Midbrain (tissue), 1 donor: ENCODE measurements at places on chromosomes 6 and 20.

DNA sequence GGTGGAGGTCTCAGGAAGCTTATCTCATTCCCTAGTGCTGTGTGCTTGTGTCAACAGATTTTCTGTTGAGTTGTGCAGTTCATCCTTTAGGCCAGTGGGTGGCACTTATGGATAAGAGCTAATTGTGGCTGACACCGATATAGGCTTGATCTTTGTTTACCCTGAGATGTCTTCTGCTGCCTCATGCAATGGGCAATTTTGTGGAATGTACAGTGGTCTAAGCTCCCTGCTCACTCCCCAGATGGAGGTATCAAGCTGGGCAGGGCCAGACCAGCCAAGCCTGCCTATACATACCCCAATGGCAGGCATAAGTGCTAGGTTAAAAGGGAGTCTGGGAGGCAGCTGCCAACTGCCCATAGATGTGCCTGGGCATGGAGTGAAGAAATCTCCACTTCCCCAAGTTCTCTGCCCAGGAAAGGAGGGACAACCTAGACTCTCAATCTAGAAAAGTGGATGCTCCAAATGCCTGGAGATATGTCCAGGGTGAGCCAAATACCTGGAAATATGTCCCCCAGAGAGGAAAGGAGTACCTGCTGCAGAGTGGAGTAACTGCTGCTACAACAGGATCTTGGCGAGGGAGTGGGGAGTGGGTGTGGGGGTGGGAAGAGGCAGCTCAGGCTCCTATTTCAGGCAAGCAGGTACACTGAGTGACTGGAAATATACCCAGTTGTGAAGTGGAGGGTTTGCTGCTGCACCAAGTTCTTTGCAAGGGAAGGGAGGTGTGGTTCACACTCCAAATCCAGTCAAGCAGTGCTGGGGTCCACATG, 53.2 kb upstream of the ARG1 start:
- DNase-seq = peak; percentile 17

DNA sequence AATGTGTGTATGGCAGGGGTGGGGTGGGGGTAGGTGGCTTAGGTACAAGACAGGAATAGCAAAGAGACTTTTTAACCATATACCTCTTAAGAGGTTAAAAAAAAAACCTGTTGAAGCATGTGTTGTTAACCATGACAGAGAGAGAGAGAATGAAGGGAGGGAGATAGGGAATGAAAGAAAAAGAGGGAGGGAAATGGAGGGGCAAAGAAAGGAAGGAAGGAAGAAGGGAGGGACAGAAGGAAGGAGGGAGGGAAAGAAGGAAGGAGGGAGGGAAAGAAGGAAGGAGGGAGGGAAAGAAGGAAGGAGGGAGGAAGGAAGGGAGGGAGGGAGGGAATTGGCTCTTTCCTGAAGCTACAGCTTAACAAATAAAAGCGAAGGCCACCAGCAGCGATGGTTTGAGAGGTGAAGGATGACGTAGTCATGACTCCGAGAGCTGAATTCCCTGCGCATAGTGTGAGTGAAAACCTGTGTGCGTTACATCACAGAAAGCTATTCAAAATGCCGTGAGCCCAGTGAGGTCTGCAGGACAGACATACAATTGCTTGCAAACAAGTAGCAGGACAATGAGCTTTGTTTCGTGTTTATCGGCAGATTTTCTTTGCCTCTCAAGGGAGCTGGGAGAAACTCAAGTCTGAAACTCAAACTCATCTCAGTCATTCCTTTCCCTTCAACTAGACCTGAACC, 88.6 kb upstream of the NEDD9 start:
- no peak for DNase-seq

DNA sequence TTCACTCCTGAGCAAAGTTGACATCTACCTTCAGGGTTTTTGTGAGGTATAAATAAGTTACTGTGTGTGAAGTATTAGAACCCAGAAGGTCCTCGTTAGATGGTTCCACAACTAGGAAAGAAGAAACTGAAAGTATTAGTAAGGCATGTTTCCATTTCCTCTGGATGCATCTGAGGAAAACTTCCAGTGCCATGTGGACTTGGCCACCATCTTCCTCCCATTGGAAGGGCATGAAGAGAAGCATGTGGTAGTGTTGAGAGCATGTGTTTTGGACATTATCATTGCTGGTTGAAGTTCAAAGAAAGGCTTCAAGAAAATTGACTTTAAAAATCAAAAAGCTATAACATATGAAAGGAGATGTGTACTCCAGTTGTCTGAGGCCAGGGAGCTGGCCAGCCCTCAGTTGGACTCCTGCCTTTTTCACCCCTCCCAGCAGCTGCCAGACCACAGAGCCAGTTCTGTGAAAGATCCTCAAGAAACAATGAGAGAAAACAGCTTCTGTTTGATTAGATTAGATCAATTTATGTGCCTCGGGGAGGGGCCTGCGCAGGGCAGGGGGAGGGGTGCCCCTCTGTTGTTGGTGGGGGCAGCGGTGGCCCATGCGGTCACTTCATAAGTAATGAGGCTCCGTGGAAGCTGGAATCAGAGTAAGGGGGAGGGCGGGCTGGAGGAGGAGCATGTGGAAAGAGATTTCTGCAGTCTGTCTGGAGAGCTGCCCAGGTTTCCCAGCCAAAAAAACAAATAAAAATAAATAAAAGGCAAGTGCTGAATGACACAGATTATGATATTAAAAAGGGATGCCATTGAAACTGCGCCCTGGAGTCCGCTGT, 154.0 kb downstream of the JARID2 start:
- DNase-seq = peak; percentile 87

DNA sequence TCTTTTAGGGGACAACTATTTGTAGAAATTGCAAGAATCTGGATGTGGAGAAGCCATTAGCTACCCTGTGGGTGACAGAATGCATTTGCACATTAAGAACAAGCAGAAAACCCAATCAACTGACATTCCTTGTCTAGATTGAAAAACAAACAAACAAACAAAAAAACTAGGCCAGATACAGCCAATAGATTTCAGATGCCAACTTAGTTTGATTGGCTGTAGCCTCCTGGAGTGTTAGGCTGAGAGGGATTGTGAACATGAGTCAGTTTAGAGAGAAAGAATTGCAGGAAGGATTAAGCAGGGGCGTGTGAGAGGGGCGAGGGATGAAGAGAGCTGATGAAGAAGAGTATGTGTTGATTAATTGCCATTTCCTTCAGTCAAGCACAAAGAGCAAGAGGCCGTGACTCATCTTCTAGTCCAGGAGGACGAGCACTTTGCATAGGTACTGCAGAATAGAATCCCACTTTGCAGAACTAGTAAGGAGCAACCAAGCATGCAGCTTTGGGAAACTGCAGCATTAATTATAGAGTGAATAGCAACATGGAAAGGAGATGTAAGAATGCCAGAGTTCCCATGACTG, 188.0 kb upstream of the RAB32 start:
- no peak for DNase-seq

GRCh38 chr20:23048283-23049200, 930 bp downstream of the THBD start:
- no peak for DNase-seq

DNA sequence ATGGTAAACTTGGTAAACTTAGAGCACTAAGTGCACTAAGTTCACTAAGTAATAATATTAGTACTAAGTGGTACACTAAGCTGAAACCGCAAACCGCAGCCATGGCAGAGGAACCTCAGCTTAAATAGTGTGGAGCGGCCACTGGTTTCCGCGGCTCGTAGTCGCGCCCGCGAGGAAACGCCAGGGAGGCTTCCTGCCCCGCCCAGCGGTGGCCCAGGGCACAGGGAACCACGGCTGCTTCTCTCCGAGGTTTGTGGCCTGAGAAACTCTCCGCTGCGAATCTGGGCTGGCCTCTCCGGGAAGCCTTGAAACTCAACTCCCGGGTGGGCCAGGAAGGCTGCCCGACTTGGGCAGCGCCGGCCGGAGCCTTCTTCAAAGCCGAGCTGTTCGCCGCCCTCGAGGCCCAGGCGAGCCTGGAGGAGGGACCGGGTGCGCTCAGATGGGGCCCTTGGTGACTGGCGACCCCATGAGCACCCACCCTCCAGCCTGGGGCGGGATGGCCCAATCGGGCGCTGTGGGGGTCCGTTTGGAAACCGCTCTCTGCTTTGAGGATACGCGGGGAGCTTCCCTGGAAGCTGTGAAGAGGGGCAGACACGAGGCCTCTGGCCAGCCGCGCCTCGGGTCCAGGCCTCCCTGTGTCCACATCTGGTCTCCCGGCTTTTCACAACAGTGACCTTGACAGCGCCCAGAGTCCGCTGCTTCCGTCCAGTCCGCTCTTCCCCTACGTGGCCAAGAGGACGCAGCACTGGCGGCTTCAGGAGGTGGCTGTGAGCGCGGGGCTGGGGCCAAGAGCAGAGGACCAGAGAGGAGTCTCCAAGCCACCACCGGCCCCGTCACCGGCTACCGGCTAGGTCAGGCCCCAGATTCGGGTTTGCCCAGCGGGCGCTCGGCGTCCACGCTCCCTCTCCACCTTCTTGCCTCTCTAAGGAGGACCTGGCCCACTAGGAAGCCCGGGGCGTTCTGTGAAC, 25.4 kb upstream of the HLA-E start:
- DNase-seq = no peak

DNA sequence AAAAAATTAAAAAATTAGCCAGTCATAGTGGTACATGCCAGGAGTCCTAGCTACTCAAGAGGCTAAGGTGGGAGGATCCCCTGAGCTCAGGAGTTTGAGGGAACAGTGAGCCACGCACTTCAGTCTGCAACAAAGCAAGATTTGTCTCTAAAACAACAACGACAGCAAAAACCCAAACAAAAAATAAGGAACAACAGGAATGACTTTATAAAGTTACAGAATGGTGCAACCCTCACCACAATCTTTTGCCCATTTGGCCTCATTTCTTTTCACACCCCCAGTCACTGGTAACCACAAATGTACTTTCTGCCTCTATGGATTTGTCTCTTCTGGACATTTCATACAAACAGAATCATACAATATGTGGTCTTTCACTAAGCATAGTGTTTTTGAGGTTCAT, 16.7 kb upstream of the ZFAND3 start:
- no peak for DNase-seq

- DNase-seq = no peak
Measured at GRCh38 chr20:17380801-17381200, 150.4 kb downstream of the BFSP1 start.

DNA sequence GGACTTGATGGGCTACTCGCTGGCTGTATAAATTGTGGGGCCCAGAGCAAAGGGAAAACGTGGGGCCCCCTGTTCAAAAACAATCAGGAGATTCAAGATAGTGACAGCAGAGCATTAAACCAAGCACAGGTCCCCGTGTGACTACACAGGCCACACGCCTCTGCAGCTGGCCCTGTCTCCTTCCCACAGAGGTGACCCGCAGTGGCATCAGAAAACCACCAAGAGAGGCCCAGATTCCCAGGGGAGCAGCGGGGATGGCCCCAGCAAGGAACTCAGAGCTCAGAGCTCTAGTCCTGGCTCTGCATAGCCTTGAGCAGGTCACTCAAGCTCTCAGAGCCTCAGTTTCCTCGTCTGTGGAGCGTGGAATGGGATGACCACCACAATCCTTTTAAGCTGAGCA, 57.6 kb downstream of the CPNE5 start:
- no peak for DNase-seq

GRCh38 chr20:58981628-58982364, 740 bp downstream of the NELFCD start:
- DNase-seq = no peak

DNA sequence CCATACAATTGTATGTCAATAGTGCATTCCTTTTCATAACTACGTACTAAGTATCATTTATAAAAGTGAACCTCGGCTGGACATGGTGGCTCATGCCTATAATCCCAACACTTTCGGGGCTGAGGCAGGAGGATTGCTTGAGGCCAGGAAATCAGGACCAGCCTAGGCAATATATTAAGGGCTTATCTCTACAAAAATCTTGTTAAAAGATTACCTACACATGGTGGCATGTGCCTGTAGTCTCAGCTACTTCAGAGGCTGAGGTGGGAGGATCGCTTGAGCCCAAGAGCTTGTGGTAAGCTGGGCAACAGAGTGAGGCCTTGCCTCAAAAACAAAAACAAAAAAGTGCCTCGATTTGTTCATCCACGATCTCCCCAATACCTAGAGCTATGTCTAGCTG, 449.7 kb upstream of the SULF2 start:
- no peak for DNase-seq

DNA sequence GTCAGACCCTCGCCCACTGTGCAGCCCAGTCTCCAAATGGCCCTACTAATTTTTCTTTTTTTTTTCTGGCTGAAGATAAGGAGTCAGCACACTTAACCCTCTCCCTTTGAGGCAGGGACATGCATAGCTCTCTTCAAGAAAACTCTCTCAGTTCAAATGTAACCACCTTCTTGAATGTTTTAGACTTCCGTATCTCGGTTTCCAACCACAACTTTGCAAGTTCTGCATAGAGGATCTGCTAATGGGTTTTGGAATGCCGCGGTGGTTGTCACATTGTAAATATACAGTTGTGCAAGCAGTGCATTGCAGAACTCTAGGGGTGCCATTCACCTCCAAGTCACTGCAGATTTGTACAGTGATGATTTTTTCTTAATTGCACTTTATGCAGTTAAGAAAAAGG, 59.4 kb upstream of the SLC35B3 start:
- DNase-seq = no peak

DNA sequence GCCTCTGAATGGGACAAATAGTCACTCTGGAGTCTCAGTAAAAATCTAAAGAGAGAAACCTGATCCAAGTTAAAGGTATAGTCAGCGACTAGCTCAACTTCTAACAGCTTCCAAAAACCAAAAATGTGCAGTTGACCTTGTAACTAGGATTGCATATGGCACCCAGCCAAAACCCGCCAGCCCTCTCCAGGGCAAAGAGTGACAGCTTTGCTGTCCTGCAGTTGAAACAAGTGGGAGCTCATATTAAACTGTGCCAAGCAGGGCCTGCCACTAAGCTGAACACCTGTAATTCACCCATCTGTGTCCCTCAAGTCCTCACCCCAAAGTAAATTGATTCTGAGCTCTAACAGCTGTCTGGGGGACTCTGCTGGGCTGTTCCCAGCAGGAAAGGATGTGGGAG, 695.3 kb downstream of the MAFB start:
- no peak for DNase-seq

DNA sequence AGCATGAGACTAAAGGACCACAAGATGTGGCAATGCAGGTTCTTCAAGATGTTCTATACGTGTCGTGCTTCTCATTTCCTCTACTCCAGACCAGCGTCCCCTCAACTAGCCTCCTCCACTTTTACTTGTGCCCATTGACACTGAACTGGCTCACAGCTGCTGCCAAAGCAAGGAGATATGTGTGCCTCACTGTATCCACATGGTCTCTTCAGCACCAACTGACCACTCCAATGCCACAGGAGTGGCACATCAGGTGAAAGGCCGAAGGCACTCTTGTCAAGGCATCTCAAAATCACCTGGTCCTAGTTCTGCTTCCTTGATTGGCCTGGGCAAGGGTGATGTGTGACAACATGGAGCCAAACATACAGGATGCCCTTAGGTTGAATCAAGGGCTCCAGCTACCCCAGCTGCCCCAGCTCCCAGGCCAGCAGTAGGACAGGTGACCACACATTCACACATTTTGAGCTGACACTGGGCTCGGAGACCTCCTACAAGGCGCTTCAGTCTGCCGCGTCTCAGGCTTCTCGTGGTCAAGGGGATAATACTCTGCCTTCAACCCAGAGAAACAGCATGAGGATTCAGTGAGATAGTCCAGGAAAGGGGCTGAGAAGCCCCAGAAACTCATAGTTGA, 205.2 kb upstream of the CDH4 start:
- no peak for DNase-seq
